ENCODE measurements at places on chromosomes 7 and 10.

GRCh38 chr10:132408823-132409666, 12.0 kb downstream of the PWWP2B start:
- no peak for DNase-seq

GRCh38 chr7:20240080-20240926, 23.1 kb upstream of the MACC1 start:
- DNase-seq: no peak

DNA sequence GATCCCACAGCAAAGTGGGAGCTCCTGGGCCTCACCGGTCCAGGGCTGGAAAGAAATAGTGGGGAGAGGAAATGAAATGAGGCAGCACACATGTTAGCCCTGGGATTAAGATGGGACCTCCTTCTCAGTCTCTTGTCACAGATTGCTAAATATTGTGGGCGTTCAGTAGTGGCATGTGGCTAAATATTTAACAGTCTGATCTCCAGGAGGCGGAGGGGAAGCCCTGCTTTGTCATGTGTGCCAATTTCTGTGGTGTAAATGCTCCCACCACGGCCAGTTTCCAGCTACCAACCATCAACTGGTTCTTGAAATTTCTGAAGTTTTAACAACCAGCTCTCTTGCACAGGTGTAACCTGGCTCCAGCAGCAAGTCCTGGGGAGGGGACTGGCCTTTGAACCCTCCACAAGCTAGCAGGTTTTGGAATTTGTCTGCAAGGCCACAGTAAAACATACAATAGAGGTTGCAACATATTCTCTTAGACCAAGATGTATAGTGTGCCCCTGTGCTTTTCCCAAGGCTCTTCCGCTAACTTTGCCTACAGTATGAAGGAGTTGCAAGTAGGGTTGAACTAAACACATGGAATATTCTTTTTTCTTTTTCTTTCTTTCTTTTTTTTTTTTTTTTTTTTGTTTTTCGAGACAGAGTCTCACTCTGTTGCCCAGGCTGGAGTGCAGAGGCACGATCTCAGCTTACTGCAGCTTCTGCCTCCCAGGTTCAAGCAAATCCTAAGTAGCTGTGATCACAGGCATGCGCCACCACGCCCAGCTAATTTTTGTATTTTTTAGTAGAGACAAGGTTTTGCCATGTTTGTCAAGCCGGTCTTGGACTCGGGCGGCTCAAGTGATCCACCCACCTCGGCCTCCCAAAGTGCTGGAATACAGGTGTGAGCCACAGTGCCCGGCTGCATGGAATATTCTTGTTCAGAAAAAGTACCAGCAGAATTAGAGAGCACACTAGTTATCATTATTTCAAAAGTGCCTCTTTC, 103.1 kb upstream of the PCBD1 start:
- DNase-seq: no peak

- no peak for DNase-seq
Observed at GRCh38 chr7:3957472-3958108, 656.5 kb downstream of the SDK1 start.

DNA sequence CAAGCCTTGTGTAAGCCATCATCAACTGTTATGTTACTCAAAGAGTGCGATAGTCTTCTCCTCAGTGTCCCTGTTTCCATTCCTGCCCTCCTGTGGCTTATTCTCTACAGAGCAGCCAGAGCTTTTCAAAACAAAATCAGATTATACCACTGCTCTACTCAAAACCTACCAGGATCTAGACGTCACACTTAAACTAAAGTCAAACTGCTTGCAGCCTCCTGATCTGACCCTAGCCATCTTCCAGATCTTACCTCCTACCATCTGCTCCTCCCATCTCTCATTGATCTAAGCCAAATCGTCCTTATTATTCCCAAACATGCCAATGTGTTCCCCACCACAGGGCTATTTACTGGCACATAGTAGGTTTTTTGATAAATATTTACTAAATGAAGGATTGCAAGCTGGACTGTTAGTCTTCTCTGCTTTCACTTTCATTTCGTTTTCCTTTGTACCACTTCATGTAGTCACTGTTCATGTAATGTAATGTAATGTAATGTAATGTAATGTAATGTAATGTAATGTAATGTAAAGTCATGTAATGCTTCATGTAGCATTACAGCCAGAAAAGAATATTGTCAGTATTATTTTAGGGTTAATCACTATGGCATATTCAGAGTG, 116.1 kb downstream of the GPR37 start:
- DNase-seq: no peak

DNA sequence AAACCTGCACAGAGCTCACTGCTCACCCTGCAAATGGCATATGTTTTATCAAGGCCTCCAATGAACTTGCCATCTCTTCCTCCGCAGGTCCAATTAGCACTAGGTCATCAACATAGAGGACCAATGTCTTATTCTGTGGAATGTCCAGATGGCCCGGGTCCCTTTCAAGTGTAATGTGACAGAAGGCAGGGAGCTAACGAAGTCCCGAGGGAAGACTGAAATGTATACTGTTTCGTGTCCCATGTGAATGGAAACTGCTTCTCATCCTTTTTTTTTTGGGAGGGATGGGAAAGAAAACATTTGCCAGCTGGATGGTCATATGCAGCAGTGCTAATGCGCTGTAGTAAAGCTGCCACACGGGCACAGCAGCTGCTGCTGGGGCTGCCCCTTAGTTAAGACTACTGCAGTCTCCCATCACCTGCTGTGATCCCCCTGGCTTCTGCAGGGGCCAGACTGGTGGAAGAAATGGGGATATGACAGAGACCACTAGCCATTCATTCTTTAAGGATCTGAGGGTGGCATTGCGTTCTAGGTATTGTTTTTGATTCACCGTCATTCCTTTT, 61.7 kb upstream of the CCNY start:
- DNase-seq: no peak

DNA sequence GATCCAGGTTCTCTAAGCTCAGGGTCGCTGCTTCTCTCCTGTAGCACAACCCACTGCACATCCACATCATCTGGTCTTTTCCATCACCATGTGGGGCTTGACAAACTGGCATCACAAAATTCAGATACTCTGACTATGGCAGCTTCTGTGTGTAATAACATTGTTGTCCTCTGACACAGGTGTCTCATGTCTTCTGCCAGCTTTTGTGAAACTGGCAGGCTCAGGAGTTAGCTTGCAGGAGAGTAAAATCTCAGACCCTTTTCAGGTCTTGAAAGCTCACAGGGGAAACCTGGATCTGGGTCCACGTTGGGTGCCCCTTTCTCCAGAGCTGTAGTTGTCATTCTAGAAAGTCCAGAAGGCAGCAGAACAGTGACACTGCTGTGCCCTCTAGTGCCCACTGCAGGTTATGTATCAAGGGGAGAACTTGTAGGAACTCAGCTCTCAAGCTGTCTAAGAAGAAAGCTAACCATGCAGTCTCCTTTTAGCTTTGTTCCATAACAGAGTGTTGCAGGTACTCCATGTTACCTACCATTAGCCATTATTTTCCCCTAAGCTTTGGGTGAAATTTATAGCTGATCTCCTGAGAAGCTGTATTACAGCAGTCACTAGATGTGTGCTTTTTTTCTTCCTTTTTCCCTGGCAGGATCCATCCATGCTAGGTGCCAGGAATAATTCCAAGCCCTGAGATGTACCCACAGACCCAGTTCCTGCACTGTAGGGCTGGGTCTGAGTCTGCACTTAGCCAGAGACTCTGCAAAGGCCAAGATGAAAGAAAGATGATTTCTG, 102.7 kb downstream of the ZNF248 start:
- DNase-seq: no peak

Data from activated T-cell treated with anti-CD3 and anti-CD28 coated beads, Interleukin-2, amount 50 U/mL, for 48 hours (primary cell).